ENCODE measurements at places on chromosomes 3 and 15.

- DNase-seq = no peak
Measured at GRCh38 chr15:66224946-66225345, 28.6 kb downstream of the MEGF11 start.

DNA sequence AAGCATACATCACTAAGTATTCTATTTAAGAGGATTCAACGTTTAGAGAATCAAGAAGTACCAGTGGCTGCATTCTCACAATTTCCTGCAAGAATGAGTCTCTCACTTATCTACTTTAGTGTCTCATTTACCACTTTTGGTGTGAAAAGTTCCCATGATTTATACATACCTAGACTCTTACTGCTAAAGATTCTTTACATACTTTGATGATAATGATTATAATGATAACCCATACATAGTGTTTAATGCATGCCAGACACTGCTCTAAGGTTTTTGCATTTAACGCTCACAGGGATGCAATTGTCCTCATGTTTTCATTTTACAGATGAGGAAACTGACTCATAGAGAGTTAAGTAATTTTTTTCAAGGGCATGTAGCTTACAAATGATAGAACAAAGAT is 133.6 kb downstream of the TMEM108 start:
- DNase-seq = no peak

- DNase-seq = no peak
Measured at GRCh38 chr15:46732060-46732459, 985.2 kb upstream of the SEMA6D start.

DNA sequence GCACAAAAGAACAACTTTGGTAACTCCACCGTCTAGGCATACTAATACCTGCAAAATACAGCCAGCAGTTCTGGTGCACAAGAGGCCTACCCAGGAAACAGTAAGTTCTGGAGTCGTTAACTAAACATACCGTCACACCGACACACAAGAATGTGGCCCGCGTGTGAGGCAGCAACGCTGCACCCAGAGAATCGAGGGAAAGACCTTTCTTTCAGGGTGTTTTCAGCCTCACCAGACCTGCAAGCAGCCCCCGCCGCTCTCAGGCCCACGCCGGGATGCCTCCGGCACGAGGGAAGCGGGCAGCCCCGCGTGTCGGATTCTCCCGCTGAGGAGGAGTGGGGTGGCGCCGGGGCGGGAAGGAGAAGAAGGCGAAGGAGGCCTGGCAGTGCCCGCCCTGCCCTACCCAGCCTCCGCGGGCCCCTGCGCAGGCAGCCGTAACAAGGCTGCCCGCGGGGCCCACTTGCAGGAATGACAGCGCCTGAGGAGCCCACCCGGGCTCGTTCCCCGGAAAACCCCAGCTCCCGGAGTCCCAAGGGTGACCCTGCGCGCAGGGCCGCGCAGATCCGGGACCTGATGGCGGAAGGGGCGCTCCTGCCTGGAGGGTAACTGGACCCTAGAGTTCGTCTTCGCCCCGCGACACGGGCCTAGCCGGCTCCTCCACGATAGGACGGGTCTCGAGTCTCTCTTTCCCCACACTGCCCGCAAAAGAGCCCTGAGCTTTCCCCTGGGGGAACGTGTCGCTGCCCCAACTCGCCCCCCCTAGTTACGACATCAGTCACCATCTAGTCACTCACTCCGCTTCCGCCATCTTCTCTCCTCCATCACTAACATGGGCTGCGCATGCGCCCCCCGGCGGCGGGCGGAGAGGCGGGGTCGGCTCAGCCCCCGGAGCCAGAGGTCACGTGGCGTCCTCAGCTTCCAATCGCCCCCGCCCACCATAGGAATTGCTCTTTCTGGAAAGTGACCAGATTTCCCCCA is at the start of gene PHC3:
Gene PHC3 (minus strand): TSS at position 826 of the 978 bp plus-strand sequence. CDS start 18 bp downstream, at position 808.
- no peak for DNase-seq

DNA sequence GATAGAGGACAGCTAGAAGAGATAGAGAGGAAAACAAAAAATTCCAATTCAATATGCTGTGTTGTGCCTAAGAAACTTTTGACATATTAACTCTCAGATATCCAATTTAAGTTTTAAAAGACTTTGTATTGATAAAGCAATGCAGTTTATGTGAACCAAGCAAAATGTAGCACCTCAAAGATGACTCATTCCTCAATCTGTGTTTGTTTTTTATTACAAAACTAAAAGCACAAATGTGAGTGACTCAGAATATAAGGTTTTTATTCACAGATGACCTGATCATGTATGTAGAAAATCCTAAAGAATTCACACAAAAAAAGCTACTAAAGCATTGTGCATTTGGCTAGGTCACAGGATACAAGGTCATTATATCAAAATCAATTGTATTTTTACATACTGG is 11.1 kb downstream of the HCLS1 start:
- no peak for DNase-seq

DNA sequence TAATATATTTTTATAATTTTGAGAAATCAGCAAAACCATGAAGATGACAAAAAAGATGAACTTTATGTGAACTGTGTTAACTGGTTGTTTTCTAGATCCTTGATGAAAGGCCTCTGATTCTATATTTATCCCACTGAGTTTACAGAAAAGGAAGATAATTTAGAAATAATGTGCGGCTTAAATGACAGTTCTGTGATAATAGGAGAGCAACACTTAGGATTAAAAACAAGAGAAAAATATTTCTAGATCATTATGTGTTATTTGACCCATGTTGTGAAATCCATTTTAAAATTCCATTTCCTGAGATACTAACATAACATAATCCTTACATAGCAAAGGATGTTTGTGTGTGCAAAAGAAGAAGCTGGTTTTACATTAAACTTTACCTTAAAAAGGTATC is 598.0 kb downstream of the DIPK2A start:
- no peak for DNase-seq

DNA sequence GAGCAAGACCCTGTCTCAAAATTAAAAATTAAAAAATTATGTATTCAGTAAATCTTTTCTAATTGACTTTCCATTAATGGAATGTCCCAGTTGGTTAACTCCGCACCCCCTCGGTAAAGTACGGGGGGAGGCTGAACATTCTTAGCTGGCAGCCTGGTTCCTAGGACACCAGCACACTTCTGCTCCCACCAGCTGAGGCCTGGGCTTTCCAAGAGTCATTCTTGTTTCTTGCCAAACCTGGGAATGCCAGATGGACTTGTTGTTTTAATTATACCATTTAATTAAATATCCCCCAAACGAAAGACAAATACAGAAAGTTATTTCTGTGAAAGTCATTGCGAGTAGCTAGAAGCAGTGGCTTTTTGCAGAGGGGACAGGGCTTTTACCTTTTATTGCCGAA is 179.4 kb downstream of the VGLL4 start:
- DNase-seq = no peak

GRCh38 chr3:100179692-100180349 is 65.5 kb upstream of the FILIP1L start:
- DNase-seq = no peak

DNA sequence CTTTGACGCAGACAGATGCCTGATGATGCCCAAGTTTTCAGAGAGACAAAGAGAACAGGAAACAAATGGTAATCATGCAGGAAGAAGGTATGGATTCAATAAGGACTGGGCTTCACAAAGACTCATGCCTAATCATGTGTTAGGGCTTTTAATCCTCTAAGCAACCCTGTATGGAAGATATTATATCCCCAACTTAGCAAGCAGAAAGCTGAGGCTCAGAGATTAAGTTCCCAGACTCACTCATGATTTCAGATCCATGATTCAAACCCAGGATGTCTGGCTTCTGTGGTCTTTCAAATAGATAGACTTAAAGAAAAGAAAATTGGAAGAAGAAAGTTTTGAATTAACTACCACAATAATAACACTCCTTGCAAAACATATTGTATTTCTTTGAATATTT is 4.1 kb upstream of the CLASP2 start:
- no peak for DNase-seq

GRCh38 chr3:37591116-37591781 is 270.4 kb upstream of the CTDSPL start:
- DNase-seq = no peak

GRCh38 chr15:75361989-75362641 is 6.3 kb downstream of the MAN2C1 start:
- DNase-seq = no peak

DNA sequence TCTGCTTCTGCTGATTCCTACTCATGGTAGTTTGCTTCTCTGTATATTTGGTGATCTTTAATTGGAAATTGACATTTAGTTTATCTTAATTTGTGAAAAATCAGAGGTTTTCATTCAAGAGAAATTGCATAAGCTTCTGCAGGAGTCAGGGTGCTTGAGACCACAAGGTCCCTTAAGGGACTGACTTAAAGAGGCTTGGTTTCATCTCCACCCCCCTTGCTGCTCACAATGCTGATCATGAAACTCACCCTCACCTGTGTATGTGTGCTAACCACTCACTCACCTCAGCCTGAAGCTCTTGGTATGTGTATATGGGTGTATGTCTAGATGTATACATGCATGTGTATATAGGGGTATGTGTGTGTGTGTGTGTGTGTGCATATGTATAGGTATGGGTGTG is 11.4 kb downstream of the PGPEP1L start:
- no peak for DNase-seq

DNA sequence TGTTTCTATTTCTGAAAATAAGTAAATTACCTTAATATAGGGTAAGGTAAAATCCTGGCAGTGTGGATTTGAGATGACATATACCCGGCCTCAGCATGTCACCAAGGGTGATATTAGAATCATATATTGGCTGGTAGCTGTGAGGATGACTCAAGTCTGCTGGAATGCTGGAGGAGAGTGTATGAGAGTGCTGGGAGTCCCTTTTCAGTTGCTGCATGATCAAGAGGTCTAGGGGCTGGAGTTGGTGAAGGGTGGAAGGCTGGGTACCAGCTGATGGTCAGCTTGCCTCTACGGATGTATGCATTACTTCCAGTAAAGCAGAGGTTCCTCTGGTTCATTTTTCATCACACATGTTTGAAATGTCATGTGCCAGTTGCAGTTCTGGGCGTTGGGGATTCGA is 40.6 kb downstream of the SLC25A26 start:
- no peak for DNase-seq

DNA sequence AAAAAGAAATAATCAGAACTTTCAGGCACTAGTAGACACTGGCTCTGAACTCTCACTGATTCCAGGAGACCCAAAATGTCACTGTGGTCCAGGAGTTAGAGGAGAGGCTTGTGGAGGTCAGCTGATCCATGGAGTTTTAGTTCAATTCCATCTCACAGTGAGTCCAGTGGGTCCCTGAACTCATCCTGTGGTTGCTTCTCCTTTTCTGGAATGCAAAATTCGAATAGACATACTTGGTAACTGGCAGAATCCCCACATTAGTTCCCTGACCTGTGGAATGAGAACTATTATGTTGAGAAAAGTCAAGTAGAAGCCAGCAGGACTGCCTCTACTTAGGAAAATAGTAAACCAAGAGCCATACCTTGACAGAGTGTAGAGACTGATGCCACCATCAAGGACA is 87.3 kb upstream of the OXTR start:
- DNase-seq = no peak

- no peak for DNase-seq
Measured at GRCh38 chr15:29429584-29429983, 160.0 kb upstream of the NSMCE3 start.

- DNase-seq = no peak
Measured at GRCh38 chr3:48788544-48789162, 59.0 kb downstream of the PRKAR2A start.

DNA sequence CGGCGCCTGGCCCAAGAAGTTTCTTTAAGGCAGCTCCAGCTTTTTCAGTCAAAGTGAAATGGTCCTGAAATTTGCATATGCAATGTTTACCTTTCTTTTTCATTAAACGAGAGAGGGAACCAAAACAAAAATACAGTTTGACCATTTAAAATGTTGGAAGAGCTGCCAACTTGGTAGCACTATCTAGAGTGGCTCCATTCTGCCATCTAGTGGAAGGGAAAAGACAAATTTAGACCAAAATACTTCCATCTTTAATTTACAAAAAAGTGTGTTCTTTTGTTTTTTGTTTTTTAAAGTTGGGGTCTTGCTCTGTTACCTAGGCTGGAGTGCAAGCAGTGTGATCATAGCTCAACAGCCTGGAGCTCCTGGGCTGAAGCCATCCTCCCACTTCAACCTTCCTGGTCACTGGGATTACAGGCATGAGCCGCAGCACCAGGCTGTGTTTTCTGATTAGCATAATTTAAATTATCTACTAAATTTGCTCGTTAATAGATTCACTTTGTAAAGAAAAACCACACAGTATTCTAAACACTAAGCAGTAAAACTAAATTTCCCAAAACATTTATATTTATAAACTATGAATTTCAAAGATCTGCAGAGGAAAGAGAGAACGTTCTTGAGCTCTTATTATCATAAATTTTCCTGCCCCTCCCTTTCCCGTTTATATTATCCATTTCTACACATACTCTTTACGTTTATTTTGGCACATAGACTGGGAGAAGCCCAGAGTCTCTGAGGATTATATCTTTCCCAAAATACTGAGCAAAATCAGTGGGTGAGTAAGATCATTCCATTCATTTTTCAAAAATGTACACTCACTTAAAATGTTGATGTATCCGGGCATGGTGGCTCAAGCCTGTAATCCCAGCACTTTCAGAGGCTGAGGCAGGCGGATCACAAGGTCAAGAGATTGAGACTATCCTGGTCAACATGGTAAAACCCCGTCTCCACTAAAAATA is 15.4 kb upstream of the RFC4 start:
- no peak for DNase-seq

DNA sequence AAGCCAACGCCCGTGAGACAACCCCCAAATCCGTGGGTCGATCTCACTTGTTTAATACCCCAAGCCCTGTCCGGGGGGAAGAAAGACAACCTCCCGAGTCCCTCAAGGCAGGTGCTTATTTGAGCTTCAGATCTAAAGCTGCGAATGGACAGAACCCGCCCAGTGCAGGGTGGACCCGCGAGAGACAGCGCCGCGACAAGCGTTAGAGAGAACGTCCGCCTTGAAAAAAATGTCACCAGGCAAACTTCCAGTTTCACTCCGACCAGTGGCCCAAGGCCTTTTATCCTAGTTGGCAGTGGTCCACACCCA is 740 bp upstream of the OXSR1 start:
- DNase-seq = no peak

GRCh38 chr15:77591968-77592613 is 40.6 kb downstream of the LINGO1 start:
- no peak for DNase-seq

GRCh38 chr15:34893967-34894366 is 75.6 kb downstream of the AQR start:
- DNase-seq = no peak

DNA sequence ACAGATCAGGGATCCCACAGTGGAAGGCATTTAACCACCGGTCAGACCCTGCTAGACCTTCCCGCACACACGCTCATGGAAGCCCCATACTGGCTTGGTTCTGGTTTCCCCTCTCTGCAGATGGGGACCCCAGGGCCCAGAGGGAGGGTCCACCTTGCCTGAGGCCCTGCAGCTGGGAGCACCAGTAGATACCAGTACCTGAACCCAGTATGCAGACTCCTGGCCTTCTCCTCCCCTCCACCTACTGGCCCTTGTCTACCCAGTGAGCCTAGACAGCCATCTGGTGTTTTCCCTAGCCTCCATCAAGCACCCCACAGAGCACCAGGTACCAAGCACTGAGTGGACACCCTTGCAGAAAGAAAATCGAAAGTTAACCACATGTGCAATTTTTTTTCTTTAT is 65.1 kb downstream of the MEGF11 start:
- DNase-seq = no peak
